Kidney tubule cell (primary cell): ENCODE measurements at places on chromosomes 13 and 19.

- DNase-seq, result no peak
Observed at GRCh38 chr13:110456550-110456949, 105.0 kb downstream of the RAB20 start.

GRCh38 chr19:46978171-46978869, 41.3 kb upstream of the NPAS1 start:
- peak; percentile 22 for DNase-seq

DNA sequence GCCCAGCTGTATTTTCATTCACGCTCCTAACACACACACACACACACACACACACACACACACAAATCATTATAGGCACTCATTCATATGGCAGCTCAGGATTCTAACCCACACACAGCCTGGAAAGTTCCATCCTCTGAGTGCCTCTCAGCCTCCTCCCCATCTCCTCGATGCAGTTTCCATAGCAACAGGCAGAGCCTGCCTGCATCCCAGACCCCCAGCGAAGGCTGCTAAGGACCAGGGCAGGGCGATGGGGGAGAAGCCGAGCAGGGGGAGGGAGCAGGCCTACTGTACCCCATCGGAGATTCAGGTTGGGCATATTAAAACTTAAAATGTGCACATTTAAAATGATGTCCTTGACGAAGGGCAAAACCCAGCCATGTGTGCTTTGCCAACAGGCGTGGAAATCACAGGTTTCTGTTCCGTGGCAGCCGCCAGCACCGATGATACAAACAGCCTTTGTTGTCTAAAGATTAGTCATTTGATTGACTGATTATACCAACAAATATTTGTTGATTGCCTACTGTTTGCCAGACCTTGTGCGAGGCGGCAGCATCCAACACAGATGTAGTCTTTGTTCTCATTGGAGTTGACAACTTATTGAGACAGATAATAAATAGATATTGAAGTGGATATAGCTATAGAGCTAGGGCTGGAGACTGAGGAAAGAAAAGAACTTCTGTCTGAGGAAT, 43.8 kb upstream of the USP29 start:
- DNase-seq, result peak; percentile 10

- no peak for DNase-seq
Observed at GRCh38 chr19:14495672-14496028, 277 bp downstream of the GIPC1 start.
